ENCODE measurements at places on chromosomes 4 and X.

- peak; percentile 8 for DNase-seq
Measured at GRCh38 chrX:106170318-106170717, 2.2 kb downstream of the PWWP3B start.

DNA sequence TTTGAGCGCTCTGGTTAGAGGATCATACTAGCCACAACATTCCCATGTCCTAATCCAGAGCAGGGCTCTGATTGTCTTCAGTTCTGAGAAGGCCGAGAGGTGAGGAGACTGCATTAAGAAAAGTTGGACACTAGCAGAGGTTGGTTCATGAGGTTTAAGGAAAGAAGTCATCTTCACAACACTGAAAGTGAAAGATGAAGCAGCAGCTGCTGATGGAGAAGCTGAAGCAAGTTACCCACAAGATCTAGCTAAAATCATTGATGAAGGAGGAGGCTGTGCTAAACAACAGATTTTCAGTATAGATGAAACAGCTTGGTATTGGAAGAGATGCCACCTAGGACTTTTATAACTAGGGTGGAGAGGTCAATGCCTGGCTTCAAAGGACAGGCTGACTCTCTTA lies 36.8 kb downstream of the RAP1GDS1 start:
- no peak for DNase-seq

- DNase-seq = peak; percentile 88
Measured at GRCh38 chr4:28350485-28350884, 1489.8 kb downstream of the STIM2 start.

- peak; percentile 35 for DNase-seq
Measured at GRCh38 chr4:57249083-57249482, 138.9 kb upstream of the IGFBP7 start.

DNA sequence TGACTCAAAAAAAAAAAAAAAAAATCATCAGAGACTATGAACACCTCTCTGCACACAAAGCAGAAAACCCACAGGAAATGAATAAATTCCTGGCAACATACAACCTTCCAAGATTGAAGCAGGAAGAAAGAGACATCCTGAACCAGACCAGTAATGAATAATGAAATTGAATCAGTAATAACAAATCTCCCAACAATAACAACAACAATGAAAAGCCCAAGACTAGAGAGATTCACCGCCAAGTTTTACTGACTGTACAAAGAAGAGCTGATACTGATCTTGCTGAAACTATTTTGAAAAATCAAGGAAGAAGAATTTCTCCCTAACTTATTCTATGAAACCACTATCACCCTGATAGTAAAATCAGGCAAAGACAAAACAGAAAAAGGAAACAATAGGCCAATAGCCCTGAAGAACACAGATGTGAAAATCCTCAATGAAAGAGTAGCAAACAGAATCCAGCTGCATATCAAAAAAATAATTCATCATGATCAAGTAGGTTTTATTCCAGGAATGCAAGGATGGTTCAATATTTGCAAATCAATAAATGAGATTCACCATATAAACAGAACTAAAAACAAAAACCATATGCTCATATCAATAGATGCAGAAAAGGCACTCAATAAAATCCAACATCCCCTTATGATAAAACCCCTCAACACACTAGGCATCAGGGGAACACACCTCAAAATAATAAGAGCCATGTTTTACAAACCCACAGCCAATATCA lies 31.0 kb upstream of the PLK4 start:
- DNase-seq = no peak

GRCh38 chrX:71195964-71196649 lies 26.9 kb upstream of the GJB1 start:
- no peak for DNase-seq

- peak; percentile 88 for DNase-seq
Measured at GRCh38 chrX:150704030-150704613, 10.9 kb downstream of the MTMR1 start.

GRCh38 chr4:102832105-102832504 lies 4.8 kb upstream of the UBE2D3 start:
- DNase-seq = no peak

- DNase-seq = peak; percentile 71
Measured at GRCh38 chr4:110085131-110085530, 113.3 kb downstream of the ELOVL6 start.

GRCh38 chr4:75344915-75345314 lies 169.3 kb downstream of the RCHY1 start:
- DNase-seq = peak; percentile 94

GRCh38 chr4:997375-998071 lies 4.3 kb upstream of the SLC26A1 start:
- DNase-seq = no peak

GRCh38 chrX:122866532-122866931 lies 317.5 kb upstream of the GRIA3 start:
- DNase-seq = peak; percentile 86

GRCh38 chr4:64781737-64782326 lies 372.6 kb upstream of the TECRL start:
- peak; percentile 26 for DNase-seq

DNA sequence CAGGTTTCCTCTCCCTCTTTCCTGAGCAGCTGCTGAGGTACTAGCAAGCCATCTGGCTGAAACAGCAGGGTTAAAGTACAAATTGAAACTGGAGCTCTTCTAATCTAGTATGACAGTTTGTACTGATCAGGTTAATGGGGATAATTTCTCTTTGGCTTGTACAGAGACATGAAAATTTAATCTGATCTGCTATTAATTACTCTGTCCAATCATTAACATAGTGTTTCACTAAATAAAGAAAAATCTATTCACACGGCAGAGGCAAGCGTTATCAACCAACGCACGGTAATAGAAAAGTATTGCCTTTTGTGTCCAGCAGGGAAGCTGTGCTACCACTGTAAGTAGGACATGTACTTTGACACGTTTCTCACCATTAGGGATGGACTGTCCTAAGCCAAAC lies 71.1 kb downstream of the IGSF1 start:
- no peak for DNase-seq

DNA sequence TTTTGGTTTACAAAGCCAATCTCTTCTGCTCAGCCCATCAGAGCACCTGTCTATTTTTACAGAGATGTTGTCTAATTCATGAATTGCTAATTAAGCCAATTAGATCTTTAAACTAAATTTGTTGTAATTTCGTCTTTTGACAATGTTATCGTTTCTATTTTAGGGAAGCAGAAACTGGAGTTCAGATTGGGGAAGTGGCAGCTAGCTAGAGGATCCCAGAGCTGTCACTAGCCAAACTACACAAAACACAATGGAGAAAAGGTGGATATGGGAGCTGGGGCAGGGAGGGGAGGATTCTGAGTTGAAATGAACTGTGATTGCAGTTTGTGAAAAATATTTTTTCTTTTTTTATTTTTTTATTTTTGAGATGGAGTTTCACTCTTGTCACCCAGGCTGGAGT lies 35.8 kb downstream of the CASP3 start:
- DNase-seq = no peak

DNA sequence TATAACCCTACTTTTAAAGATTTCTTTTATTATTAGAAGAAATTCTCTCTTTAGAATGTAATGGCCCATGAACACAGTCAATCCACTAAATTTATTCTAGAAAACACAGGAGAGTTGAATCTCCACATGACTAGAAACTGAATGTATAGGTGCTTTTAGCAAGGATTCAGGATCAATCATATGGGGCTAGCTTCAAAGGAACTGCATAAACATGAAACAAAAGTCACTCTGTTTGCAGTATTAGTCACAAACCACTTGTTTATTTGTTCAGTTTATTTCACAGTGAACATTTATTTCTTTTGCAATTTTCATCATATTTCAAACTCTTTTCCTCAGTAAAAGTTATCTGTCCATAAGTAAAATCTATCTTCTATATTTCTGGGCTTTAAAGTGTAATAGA lies 1604.6 kb downstream of the PCDH18 start:
- DNase-seq = no peak

DNA sequence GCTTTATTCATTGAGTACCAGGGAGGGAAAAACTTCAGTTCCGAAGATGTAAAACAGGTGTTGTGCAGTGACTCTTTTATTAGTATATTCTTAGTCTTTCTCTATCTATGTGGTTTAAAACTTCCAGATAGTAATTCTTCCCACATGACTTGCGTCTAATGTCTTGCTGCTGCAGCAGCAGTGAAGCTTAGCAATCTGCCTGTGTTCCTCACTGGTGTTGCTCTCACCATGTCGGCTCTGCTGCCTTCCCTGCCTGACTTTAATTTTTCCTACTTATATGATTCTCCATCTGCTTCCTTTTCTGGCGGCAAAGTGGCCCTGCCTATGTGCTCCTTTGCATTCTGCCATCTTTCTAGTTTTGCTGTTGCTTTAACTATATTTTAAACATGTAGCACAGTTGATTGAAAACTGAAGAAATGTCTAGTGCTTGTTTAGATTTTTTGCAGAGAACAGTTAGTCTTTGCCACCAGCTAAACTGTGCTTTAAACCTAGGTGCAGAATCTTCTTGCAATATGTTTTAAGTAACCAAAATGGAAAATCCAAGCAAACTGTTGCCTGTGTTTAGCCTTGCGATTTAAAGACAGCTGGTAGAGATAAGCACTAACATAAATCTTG lies 1934.2 kb upstream of the IGFBP7 start:
- peak; percentile 13 for DNase-seq

DNA sequence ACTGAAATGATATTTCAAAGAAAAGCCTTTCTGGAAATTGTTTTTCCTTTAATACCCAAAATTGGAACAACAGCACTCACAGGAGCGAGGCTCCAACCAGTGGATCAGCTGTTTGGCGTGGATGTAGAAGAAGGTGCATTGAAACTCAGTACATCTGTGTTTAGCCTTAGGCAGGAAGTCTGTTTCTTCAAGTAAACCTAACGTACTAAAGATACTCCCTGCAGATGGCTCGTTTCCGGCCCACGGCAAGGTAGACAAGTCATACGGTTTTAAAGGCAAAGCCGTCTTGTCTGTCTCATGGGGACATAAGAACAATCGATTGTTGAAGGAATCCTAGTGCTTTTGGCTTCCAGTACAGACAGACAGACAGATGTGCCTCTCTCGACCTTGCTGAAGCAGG lies 50.0 kb upstream of the CLCN4 start:
- no peak for DNase-seq

DNA sequence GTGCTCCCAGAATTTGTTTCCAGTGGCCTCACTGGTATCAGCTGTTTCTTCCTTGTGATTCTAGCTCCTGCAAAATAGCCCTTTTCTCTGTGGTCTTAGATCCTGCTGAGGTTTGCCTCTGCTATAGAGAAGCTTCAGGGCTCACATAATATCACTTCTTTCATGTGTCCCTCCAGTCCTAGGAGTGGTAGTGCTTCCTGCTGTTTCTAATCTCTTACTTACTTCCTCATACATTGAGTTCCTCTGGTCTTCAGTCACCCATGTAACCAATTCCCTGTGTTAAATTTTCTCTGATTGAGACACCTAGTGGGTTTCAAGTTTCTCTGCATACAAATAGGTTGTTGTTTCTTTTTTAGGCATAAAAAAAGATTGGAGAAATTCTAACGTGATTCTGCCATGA lies 1567.9 kb downstream of the ARAP2 start:
- peak; percentile 18 for DNase-seq

DNA sequence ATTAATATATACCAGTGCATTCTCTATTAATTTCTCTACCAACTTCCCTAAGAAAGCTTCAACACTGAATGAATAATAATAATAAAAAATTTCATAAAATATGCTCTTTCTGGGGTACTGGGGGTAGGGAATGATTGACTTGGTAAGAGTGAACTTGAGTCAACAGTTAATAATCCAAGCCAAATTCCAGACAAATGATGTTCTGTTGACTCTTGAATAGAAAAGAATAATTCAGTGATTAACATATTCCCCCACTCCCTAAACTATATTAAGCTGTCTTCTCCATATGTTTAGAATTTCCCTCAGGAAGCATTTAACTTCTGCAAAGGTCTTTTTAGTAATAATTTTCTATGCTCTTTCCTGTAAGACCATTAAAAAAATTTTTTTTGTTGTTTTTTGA lies 12.3 kb downstream of the PGRMC2 start:
- DNase-seq = peak; percentile 42

DNA sequence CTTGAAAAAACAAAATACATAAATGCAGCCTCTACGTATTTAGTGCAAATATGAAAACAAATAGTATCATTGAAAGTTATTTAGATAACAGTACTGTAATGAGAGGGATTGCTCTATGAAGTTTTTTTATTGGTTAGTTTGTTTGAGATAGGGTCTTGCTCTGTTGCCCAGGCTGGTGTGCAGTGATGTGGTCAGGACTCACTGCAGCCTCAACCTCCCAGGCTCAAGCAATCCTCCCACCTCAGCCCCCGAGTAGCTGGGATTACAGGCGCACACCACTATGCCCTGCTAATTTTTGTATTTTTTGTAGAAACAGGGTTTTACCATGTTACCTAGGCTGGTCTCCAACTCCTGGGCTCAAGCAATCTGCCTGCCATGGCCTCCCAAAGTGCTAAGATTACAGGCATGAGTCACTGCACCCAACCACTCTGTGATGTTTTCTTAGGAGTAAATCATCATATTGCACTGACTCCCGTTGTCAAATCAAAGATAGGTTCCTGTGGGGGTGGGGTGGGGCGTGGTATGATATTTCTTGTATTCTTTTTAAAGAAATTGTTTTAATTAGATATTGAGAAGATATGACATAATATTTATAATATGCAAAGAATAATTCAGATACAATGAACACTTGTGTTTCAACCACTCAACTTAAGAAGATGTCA lies 75.8 kb downstream of the ATG4A start:
- peak; percentile 81 for DNase-seq

- no peak for DNase-seq
Measured at GRCh38 chr4:24007860-24008261, 118.0 kb upstream of the PPARGC1A start.

- DNase-seq = peak; percentile 59
Measured at GRCh38 chrX:13658602-13659001, 5.7 kb downstream of the TCEANC start.

DNA sequence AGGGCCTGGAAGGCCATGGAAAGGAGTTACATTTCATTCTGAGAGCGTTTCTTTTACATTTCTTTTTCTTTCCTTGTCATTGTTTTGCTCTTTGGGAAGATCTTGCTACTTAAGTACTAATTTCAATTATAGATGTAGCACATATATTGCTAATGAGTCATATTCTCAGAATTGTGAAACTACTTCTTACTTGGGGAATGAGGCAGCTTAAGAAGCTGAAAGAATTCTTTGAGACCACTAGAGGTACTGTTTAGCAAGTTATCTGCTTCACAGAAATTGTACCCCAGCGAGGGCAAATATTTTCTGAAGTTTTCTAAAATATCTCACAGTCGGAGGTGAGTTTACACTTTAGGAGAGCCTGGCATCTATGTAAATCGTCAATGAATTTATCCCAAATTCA lies 100.6 kb downstream of the AFF2 start:
- peak; percentile 56 for DNase-seq

DNA sequence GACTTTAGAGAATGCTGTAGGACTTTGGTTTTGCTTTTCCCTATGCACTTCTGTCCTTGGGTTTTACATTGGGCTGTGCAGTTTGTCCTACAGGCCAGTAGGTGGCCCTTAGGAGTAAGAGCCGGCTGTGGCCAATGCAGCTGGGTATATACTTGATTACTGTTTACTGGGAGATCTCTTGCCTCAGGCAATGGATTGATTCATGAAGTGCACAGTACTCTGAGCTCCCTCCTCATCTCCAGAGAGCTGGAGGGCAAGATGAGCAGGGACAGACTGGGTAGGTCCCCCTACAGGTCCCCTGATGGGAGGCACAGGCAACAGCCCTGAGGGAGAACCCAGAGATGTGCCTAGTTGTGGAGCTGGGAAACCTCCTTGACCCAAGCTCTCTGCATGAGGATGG lies 103.8 kb upstream of the QRFPR start:
- DNase-seq = peak; percentile 64

GRCh38 chr4:115418635-115419396 lies 305.4 kb upstream of the NDST4 start:
- DNase-seq = no peak

- DNase-seq = peak; percentile 1
Measured at GRCh38 chrX:9019151-9019550, 14.8 kb downstream of the FAM9B start.

- DNase-seq = peak; percentile 59
Measured at GRCh38 chr4:1579001-1579900, 104.9 kb downstream of the FAM53A start.

Data from amniotic epithelial cell (primary cell).